Hypothalamus (tissue), 51 donors: ENCODE measurements at places on chromosomes 12 and 14.

GRCh38 chr12:32336261-32336660 lies 63.1 kb upstream of the FGD4 start:
- no peak for DNase-seq

DNA sequence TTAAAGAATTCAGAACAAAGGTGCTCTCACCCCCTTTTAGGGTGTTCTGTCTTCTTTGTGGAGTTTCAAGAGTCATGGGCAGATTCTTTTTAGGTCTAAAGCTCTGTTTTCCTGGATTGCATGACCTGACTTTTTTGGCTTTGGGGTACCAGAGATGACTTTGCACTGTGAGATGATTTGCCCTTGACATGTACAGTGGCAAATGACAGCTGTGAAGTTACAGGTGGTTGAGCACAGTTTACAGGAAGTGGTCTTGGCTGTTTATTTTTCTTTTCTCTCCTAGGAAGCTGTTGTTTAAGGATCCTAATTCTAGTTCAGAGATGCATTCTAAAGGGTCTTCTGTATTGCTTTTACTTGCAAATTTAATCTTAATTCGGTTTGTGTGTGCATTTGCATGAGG lies 83.8 kb upstream of the METAP2 start:
- DNase-seq: no peak

GRCh38 chr12:102950950-102951619 lies 6.4 kb upstream of the ASCL1 start:
- DNase-seq: no peak

DNA sequence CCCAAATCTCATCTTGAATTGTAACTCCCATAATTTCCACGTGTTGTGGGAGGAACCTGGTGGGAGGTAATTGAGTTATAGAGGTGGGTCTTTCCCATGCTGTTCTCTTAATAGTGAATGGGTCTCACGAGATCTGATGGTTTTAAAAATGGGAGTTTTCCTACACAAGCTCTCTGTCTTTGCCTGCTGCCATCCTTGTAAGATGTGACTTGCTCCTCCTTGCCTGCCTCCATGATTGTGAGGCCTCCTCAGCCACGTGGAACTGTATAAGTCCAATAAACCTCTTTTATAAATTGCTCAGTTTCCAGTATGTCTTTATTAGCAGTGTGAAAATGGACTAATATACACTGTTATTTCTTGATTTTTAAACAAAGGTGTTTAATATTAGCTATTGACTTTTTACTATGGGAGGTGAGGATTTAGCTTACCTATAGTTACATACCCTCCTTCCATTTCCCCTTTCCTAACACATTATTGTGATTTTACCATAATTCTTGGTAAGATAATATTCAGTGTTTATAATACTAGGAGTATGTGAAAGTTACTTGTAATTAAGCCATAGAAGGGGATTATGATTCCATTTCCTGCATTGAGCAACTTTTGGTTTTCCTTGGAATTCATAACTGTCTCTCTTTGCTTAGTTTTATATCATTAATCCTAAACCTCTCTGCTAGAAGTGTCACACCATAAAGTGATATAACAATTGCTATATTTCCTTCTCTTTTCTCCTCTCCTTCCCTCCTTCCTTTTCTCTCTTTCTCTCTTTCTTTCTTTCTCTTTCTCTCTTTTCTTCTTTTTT lies 151.0 kb upstream of the KRAS start:
- DNase-seq: no peak

GRCh38 chr12:24853588-24853987 lies 95.3 kb downstream of the BCAT1 start:
- no peak for DNase-seq

GRCh38 chr12:119363490-119363889 lies 29.0 kb downstream of the CCDC60 start:
- DNase-seq: no peak

DNA sequence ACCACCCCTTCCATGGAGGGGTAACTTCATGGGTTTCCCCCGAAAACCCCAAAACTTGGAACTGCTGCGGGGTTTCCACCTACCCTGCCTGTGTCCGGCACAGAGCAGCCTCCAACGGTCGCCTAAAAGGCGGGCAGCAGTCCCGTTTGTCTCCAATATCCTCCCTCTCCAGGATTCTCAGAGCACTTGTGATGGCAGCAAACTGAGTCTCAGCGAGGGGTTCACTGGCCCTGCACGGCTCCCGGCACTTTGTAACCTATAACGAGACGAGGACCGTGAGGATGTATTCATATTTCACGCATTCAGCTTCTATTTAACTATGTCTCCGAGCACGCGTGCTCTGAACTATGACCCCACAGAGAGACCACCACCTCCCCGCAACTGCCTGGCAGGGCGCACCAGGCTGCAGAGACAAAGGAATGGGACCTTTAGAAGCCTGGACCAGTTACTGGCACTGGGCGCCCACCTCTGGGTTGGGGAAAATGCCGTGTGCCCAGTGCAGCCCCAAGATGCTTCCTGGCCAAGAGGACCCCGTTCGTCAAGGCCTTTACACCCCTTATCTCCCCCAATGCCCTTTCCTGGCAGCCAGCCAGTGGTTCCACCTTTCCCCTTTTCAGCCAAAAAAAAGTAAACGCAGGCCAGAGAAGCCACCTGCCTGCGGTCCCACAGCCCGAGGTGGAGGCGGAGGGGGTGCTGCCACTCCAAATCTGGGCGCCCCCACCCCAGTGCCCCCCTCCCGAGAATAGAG lies 173.1 kb upstream of the RTL1 start:
- DNase-seq: no peak

DNA sequence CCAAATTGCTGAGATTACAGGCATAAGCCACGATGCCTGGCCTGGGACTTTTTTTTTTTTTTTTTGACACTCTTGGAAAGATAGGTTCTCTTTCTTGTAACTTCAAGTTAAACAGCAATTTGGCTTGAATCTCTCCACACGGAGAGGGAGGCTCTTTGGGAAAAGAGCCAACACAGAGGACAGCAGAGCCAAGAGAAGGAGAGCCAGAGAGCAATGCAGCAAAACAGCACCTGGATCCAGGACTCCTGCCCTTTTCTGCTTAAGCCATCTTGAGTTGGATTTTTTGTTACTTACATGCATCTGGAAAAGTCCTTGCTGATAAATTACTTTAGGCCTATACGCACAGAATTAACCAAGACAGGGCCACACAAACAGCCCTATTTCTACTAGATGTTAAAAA lies 176.8 kb downstream of the APAF1 start:
- DNase-seq: no peak

GRCh38 chr12:73951956-73952703 lies 585.5 kb upstream of the ATXN7L3B start:
- no peak for DNase-seq

GRCh38 chr14:38279572-38279971 lies 23.7 kb upstream of the CLEC14A start:
- no peak for DNase-seq

DNA sequence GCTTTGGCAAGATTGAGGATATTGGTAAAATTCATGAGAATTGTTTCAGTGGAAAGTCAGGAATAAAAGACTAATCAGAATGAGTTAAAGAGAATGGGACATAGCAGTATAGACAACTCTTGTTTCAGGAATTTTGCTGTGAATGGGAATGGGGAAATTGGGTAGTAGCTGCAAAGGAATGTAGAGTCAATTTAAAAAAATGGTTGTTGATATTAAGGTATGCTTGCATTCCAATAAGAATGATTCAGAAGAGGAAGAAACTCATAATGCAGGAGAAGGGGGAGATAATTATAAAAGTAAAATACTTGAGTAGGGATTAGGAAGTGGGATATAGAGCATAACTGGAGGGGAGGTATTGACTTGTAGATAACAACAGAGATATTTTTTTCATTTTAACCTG lies 40.7 kb downstream of the MNAT1 start:
- no peak for DNase-seq

DNA sequence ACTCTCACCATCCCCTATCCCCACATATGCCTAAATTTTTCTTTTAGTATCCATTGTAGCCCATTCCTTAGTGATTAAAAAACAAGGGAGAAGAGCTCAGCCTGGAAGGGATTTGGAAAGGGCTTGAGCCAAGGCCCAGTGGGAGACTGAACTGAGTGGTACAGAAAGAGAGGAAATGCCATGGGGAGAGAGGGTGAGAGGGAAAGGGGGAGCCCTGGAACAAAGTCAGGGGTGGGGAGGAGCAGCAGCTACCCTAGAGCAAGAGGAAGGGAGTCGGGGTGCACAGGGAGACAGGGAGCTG lies 2.6 kb upstream of the ATN1 start:
- no peak for DNase-seq

- no peak for DNase-seq
Measured at GRCh38 chr14:31268216-31268615, 60.6 kb upstream of the HECTD1 start.

DNA sequence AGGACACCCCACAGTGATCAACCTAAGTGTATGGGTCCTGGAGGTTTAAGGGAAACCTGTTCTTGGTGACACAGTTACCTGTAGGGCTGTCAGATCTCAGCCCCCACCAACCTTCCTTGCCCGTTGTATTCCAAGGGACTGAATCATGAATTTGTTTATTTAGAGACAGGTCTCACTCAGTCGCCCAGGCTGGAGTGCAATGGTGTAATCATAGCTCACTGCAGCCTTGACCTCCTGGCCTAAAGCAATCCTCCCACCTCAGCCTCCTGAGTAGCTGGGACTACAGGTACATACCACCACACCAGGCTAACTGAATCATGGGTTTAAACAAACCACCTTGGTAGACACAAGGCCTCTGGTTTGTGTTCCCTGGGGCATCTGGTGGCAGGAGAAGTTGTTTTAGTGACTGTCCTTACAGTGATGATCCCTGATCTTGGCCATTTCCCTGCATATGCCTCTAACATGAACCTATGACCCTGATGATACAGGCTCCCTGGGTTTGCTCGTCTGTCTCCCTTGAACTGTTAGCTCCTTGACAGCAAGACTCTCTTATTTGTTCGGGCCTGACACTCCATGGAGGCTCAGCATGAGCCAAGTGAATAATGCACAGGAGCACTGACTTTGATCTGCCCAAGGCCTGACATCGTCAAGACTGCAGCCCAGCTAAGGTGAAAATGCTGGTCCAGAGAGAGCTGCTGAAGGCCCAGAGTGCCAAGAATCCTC lies 47.9 kb downstream of the PITPNM2 start:
- DNase-seq: no peak

DNA sequence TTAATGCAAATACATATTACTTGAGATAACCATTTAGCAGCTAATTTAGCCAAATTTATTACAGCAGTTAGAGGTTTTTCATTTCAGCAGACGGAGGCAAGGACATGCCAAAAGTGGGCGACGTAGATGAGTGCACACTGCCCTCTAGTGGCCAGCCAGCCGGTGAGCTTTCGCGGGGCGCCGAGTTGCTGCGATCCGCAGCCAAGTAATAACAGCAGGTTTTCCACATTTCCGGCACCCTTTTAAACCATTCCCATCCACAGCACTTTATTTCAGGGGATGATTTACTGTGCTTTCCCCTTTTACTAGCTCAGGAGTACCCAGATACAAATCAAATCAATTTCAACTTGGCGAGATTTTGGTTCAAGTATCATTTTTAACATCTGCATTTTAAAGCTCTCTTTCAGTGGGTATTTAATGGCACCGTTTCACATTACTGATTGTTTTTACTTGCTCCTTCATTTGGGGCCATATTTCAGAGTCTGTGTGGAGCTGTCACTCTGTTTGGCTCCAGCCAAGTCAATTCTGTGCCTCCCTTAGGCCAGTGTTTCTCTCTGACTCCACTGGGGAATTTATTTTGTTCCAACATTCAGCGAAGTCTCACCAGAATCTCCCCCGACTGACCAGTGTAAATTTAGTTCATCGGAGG lies 158.0 kb downstream of the EGLN3 start:
- DNase-seq: peak; percentile 85

- no peak for DNase-seq
Measured at GRCh38 chr14:53180272-53181221, 27.4 kb upstream of the DDHD1 start.

DNA sequence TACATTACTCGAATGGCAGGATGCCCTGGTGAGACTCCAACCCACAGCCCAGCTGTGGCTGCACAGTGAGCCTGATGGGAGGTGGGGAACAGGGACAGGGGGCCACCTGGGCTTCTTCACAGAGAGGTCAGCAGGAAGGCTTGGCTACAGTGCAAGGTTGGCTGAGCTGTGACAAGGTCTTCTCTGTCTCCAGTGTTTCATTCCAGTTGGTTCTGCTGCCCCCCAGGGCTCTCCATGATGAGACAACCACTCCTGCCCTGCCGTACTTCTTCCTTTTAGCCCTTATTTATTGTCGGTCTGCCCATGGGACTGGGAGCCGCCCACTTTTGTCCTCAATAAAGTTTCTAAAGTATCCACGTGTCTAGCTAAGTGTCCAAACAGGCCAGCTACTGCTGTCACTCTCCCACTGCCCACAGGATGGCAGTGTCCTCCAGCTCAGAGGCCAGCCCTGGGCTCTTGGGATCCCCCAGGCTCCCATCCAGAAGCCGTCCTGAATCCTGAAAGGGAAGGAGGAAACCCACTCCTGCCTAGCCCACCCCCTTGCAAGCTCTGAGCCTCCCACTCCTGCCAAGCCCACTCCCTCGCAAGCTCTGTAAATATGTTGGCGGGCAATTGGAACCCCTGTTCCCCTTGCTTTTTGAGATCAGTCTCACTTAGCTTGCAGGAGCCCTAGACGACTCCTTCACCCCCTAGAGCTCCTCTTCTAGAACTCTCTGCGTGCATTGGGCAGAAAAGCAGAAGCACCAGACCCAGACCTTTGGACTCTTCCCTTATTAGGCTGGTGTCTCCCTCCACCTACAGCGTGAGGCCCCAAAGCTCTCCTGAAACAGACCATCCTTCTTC lies 5.4 kb downstream of the C1QL4 start:
- DNase-seq: peak; percentile 34

DNA sequence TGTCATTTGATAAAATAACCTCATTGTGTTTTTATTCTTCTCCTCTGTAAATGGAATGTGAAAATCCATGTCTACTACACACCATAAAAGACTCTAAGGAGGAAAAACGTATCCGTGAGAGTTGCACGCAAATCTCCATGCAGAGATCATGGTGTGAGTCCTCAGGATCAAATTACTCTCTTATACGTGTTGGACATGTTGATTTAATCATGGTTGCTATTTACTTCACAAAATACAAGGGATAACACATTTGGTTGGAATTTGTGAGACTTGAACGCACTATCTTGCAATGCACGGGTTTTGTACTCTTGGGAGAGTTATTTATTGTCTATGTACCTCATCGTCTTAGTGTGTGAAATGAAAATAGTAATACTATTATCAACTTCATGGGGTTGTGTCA lies 128.0 kb upstream of the RASSF8 start:
- no peak for DNase-seq

- no peak for DNase-seq
Measured at GRCh38 chr12:12439636-12440035, 82.8 kb downstream of the BORCS5 start.

- no peak for DNase-seq
Measured at GRCh38 chr14:23828616-23829015, 125.0 kb upstream of the DHRS4 start.

DNA sequence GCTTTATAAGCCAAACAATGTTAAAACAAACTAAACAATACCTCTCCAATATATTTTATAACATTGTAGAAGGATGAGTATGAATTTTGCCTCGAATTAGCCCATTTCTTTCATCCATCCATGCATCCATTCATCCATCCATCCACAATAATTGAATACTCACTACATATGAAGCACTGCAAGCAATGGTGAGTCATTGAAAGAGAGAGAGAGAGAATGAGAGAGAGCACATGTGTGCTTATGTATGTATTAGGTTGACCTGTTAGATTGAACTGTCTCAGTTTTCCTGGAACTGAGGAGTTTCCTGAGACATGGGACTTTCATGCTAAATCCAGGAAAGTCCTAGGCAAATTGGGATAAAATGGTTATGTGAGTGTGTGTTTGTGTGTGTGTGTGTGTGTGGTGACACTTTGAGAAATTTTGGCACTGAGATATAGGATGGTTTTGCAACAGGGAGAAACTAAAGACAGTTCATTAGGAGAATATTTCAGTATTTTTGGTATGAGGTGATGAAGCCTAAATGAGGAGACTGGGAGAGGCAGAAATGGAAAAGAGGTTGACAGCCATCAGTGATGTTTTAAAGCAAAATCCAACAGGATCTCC lies 98.4 kb downstream of the C12orf75 start:
- DNase-seq: no peak
